ENCODE measurements at places on chromosomes 5 and 9.

GRCh38 chr9:8437876-8438275 lies 638.3 kb upstream of the DMAC1 start:
- no peak for DNase-seq

DNA sequence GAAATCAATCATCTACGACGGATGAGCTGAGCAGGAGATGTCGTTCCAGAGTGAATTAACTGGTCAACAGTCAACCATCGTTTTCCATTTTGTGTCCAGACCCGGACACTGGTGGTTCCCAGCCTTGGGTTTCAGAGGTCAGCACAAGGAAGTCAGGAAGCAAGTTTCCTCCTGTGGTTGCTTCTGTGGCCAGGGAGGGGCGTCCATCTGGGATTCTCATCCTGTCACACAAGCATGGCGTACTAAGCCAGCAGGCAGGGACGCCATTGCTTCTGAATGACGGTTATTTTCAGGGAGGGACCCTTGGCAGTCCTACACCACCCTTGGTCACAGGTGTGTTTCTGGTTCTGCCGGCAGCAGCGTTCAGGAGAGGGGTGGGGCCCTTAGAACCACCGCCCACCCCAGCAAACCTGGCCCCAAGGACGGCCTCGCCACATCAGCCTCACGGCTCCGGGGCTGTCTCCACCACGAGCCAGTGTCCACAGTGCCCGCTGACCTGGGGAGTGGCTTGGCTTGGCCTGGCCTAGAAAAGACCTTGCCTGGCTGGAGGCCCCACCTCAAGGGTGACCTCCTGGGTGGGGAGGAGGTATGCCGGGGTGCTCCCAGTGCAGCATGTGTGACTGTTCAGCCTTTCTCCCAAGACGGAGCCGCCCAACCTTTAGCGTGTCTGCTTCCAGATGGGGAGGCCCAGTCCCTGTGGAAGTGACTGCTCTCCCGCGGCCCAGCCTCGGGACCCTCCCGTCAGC lies 25.2 kb downstream of the NDUFS6 start:
- DNase-seq, result no peak

DNA sequence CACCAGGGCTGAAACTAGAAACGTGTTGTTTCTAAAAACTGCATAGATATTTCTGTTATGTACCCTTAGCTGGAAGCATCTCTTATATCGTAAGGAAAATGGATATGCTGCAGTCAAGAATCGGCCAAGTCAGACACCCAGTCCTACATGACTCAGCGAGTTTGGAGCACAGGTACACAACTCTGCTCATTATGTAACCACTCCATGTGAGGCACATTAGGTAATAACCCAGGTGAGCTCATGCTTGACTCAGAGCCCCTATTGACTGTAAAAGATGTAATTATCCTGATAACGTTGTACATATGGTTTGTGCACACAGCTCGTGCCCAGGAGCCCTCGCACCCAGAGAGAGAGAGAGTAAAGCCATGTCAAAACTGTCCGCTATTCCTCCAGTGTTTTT lies 593.7 kb upstream of the ACO1 start:
- DNase-seq, result peak; percentile 81

DNA sequence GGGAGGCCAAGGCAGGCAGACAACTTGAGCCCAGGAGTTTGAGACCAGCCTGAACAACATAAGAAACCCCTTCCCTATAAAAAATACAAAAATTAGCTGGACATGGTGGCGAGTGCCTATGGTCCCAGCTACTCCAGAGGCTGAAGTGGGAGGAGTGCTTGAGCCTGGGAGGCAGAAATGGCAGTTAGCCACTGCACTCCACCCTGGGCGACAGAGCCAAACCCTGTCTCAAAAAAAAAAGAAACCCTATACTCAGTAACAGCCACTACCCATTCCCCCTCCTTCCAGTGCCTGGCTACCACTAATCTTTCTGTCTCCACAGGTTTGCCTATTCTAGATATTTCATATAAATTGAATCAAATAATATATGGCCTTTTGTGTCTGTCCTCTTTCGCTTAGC lies 14.3 kb upstream of the SIL1 start:
- no peak for DNase-seq

DNA sequence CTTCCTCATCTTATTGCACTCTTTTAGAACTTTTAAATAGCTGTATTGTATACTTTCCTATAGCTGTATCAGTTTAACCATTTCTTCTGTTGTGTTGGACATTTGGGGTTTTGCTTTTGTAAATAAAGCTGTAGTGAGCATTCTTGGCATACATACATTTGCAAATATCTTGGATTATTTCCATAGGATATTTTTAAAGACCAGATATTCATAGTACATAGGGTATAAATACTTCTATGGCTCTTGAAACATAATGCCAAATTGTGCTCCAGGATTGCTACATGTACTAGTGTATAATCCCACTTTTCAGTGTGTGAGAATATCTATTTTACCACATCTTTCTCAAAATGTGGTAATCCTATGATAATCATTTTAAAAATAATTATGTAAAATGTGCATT lies 51.2 kb downstream of the SCAMP1 start:
- DNase-seq, result no peak

DNA sequence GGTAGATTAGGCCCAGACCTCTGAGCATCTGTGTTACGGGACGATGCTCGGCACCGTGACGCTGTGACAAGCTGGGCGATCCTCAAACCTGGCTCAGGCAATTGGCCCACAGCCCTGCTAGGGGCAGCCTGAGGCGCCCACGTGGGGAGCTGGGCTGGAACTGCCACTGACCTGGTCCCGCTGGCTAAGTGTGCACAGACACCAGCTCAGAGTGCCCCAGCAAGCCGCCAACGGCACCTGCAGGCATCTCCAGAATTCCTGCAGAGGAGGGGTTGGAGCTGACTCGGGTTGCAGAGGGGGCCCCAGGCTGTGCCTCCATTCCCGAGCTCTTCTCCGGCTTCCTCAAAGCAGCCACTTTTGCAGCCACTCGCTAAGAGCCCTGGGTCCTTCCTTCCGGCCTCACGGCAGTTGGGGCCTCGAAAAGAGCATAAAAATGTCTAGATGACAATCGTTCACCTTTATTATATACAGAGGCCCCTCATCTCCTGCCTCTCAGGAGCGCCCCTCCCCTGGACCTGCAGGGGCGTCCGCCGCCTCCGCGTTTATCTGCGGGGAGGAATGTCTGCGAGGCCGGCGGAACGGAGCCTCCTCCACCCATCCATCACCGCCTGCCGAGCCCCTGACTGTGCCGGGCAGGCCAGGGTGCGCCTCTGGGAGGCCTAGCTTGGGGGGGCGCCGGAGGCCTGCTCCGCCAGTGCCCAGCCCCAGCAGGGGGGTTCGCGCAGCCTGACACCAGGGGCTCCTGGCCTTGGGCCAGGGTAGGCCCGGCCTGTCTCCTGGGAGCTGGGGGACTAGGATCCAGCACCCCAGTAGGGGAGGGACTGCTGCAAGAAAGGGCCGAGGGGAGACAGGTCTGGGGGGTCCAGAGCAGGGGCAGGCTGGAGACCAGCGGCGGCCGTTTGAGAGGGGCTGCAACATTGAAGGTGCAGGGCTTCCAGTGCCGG lies 144.9 kb downstream of the BARX1 start:
- DNase-seq, result no peak

DNA sequence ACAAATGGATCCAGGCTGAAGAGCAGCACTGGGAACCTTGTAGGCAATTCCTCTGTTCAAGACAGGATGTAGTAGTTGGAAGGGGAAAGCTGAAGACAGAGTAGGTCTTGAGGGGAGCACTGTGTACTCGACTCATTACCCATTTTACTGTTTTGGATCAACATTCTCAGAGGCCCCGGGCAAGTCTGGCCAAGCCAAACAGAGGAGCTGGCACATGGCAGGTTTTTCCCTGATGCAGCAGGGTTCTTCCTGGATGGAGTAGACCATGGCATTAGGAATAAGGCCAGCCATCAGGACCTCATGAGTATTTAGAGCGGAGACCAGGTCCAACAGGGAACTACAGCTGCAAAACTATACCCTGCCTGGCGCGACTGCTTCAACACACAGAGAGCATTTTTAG lies 4.4 kb downstream of the SVEP1 start:
- DNase-seq, result no peak

DNA sequence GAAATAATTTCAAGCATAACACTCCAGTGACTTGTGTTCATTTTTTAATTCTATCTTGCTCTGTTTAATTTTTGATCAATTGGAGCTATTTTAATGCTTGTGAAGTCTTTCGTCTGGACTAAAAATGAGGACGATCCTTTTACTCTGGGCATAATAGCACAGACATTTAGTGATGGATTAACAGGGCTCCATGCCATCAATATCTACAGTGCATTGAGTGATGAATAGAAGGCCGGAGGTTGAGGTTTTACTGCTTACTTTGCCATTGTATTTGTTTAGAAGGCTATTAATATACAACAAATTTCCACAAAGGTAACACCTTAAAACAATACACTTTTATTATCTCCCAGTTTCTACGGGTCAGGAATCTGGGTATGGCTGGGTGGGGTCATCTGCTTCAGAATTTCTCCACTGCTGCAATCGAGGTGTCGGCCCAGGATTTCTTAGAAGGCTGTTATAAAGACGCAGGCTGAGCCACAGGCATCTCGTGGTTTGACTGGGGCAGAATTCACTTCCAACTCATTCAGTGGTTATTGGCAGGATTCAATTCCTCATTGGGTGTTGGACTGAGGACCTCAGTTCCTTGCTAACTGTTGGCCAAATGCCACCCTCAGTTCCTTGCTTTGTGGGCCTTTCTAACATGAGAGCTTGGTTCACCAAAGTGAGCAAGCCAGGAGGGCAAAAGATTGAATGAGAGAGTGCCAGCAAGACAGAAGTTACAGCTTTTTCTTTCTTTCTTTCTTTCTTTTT lies 265.4 kb upstream of the VLDLR start:
- DNase-seq, result peak; percentile 9

DNA sequence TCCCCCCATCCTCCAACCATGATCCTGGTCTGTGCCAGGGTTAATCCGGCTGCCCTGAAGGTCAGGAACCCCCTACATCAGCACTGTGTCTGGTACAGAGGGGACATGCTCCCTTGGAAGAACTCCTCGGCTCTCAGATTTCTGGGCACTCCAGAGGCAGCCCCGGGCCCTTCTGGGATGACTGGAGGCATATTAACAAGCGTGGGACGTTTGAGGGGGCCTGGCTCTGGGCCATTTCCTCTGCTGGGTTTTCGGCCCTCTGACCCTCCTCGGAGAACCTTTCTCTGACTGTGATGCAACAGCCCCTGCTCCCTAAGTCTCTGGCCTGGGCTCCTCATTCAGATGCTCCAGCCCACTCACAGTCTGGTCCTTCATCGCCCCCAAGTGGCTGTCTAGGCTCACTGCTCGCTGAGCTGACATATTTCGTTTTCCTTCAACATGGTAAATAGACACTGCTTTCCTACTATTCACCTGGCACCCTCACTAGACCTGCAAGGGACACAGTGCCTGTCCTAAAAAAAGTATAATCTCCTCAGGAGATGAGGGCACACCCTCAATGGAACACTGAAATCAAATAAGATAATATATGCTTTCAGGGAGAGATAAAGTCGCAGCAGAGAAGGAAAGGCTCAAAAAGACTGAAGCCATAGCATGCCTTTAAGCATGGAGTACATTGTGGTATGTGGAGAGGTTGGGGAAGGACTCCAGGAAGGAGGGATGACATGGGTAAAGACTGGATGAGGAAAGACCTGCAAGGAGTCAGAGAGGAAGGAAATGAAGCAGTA lies 404.7 kb upstream of the TRPC7 start:
- DNase-seq, result peak; percentile 79

- no peak for DNase-seq
Measured at GRCh38 chr9:95239071-95239470, 78.4 kb downstream of the FANCC start.

DNA sequence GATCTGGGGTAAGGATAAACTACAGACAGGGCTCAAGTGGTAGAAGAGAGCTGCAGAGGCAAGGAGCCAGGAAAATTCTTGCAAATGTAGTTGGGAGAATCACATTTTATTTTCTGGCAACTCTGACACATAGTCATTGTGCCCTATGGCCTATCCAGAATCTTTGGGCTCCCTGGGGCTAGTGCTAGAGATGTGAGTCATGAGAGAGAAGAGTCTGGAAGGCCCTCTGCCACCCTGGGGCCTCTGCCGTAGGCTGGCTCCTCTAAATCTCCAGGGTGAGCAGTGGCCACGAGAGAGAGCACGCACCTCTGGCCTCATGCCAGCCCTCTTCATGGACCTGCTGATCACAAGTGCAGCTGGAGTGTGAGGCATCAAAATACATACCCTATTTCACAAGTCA lies 74.3 kb upstream of the SSBP2 start:
- DNase-seq, result peak; percentile 70

DNA sequence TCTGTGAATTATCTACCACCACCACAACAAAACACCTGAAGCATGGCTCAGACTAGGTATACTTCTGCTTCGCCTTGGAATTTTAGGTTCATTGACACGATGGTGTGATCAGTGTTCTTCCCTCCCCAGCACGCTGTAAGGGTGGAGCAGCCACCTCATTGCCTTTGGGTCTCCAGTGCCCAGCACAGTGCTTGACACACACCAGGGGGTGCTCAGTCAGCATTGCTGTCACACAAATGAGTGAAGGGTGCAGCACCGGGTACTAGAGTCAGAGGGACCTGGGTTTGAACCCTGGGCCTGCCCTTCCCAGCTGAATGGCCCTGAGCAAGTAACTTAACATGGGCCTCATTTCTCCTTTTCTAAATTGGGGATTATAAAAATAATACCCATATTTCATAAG lies 9.9 kb upstream of the ANGPTL2 start:
- no peak for DNase-seq

DNA sequence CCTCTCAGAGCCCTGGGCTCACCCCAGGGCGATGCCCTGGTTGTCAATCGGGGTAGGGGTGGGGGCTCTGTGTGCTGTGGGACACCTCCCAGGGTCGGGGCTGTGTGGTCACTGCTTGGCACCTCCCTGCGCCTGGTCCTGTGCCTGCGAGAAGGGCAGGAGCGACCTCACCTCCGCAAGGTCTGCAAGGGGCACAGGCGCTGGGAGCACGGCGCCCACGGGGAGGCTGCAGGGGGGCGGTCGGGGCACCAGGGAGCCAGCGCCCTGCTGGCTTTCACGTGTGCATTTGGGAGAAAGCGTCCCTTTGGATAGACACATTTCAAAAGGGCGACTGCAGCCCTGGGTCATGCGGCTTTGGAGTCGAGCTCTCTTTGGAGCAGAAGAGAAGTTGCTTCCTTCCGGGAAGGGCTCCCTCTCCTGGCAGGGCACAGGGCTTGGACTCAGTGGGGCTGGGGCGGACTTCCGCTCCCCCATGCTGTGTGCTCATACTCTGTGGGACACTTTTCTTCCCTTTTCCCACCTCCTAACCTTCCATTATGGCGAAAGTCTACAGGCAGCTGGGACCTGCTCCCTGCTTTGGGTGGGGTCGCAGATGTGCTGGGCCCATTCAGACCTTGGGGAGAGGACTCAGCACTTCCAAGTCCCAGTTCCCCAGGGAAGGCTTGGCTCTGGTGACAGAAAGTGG lies 52.9 kb upstream of the SLC28A3 start:
- no peak for DNase-seq

DNA sequence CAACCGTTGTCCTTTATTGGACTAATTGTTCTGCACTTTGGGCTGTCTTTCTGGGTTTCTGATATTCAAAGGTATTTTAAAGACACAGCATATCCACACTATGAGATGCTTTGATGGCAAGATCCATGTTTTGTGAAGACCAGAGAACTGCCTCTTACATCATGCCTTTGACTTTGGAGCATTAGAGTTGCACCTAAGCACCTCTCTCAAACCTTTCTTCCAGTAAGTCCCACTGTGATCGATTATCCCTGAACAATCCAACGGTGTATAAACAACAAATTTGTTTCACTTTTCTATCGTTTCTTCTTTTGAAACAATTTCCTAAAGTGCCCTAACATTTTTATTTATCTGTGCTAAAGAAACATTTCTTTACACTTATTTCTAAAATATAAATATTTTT lies 144.4 kb downstream of the KCTD16 start:
- no peak for DNase-seq

Measured in epithelial cell of esophagus (primary cell).